Stimulated activated CD4-positive, alpha-beta T cell treated with anti-CD3 and anti-CD28 coated beads, Interleukin-4, amount 100 ng/mL, for 1 hour (primary cell): ENCODE measurements at places on chromosomes 1 and 21.

DNA sequence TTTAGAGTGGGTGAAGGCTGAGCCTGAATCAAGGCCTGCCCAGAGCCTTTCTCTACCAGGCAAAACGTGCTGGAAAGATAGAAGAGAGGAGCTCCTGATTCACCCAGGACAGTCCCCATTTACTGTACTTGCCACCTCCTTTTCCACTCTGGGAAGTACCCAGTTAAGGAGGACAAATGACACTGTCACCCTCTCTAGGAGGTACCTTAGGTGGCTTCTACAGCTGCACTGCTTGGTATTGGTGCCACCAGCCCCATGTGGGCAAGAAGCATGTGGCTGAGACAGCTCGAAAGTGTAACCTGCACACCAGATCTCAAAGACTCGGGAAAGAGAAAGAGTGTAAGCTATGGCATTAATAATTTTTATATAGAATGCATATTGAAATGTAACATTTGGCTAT, 42.3 kb downstream of the RUNX1 start:
- DNase-seq = no peak

- no peak for DNase-seq
Measured at GRCh38 chr1:28314547-28314941, 14.3 kb upstream of the MED18 start.

- DNase-seq = no peak
Measured at GRCh38 chr1:57518496-57518895, 94.6 kb upstream of the DAB1 start.

- no peak for DNase-seq
Measured at GRCh38 chr1:59316497-59317128, 19.7 kb downstream of the FGGY start.

DNA sequence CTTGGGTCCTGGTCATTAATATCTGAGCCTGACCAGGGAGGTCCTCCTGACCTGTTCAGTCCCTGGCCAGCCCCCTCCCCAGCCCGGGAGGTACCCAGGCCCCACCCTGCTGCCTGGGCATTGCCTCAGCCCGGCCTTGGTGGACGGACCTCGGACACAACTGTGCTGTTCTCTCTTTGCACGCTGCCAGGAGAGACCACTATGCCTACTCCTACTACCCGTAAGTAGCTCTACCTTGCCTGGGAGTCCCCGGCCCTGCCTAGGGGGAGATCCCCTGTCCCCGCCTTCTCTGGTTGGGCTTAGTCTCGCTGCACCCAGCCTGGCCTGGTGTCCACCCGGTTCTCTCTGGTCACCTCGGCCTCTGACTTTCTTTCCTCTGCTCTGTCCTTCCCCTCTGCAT, 53.2 kb downstream of the PTPRU start:
- no peak for DNase-seq

GRCh38 chr1:113874012-113874879, 2.7 kb upstream of the PTPN22 start:
- DNase-seq = no peak

GRCh38 chr1:109493227-109493626, 667 bp upstream of the CYB561D1 start:
- DNase-seq = no peak
